ENCODE measurements at places on chromosomes 3 and 15.
A peak's percentile ranks its signal among the peaks of the same experiment; 100 is the strongest.

DNA sequence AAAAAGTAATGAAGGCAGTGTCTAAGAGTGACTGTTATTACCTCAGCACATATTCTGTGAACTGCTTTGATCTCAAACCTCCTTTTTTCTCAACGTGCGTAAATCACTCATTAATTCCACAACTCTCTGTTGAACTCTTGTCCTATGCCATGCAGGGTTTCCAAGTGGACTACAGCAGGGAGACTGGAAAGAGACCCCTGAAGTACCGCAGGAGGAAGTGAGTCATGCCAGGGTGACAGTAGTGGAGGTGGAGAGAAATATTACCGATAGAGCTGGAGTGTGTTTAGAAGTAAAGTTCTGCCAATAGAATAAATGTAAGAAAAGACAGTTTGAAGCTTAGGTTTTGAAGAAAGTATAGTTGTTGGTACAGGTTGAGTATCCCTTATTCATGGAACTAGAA lies 908.9 kb downstream of the ROBO1 start:
- no peak for DNase-seq

DNA sequence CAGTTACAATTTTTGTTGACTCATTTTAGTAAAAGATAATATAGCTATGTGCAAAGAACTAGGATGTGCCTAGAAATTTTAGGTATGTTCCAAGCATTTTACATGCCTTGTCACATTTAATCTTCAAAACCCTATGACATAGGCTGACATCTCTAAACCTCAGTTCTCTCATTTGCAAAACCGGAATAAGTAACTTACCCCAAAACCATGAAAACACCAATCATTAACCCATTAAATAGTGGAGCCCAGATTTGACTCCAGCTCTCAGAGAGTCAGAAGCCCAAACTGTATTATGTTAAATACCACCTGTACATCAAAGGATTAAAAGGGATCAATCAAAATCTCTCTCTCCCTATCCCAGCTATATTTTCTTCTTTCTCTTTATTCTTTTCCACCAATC lies 36.6 kb downstream of the GSK3B start:
- DNase-seq: no peak

DNA sequence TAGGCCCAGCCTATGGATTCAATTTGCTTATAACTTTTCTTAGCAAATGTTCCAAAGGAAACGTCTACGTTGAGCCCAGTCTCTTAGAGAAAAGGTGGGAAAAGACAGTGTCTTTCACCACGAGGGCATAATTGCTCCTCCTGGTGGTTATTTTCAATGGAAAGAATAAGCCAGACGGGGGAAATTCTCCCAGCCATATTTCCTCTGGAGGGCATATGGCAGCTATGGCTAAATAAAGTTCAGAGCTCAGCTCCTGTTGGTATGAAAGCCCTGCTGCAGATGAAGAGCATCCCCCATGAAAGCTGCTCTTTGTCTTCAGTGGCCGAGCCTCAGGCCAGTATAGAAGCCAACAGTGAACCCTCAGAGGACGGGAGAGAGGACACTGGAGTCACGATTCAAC lies 297.9 kb downstream of the RYR3 start:
- no peak for DNase-seq

DNA sequence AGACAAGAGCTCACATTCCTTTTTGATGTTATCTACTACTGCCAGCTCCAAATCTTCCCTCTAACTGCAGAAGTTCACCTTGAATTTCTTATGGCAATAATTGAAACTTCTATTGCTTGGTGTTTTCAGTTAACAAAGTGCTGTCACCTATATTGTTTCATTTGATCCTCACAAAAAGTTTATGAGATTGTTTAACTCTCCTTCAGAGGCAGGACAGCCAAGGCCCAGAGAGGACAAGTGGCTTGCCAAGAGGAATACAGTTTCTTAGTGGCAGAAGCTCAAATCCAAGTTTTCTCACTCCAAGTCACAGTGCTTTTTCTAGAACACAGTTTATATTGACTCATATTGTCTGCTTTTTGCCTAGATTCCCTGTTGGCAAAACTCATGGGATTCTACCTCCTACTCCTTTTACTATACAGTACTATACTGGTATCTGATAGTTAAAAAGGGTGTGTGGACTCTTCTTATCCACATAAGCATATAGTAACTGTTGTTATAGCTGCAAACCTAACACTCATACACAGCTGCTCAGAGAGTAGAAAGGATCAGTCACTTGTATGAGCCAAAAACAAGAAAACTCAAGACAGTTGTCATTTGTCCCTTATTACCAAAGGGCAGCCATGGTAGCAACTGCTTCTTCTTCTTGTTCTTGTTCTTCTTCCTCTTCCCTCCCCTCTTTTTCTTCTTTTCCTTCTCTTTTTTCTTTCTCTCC lies 15.9 kb downstream of the TM4SF4 start:
- no peak for DNase-seq

GRCh38 chr15:48774484-48774883 lies 36.4 kb downstream of the CEP152 start:
- DNase-seq: no peak

GRCh38 chr3:23953523-23953922 lies 8.4 kb downstream of the NR1D2 start:
- no peak for DNase-seq

- no peak for DNase-seq
Observed at GRCh38 chr15:61748529-61748928, 311.7 kb downstream of the VPS13C start.

- no peak for DNase-seq
Observed at GRCh38 chr3:40187945-40188344, 121.6 kb upstream of the EIF1B start.

- no peak for DNase-seq
Observed at GRCh38 chr3:77939726-77940125, 899.8 kb downstream of the ROBO2 start.

DNA sequence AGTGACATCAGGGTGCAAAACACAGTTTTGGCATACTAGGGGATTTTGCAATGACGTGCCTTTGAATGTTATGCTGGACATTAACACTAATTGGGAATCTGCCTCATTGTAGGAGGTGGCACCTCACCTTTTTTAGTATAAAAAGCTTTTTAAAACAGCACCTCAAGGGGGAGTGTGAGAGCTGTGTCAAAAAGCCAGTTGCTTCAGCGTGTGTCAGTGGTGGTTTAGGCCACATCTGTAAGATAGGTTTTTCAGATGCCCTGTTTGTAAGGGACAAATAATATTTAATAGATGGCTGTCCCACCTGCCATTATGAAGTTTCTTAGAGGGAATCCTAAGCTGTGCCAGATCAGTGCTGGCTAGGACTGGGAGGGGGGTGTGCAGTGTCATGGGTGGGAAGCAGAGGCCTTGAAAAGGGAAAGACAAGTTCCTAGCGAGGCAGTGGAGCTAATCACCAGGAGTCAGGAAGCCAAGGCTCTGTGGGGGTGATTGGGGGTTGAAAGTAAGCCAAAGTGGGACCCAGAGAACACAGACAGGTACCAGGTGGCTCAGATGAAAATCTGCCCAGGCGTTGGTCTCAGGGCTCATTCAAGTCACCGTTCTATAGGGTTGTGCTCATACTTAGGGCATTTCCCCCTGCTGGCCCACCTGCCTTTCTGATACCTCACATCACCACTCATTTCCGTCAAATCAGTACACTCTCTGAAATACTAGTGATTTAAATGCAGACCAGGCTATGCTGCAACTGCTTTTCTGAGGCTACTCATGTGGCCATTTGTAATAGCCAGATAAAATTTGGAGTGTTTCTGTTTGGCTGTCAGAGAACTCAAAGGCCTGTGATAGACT lies 120.5 kb downstream of the BBX start:
- DNase-seq: no peak

GRCh38 chr3:157257101-157257500 lies 97.2 kb upstream of the CCNL1 start:
- no peak for DNase-seq

DNA sequence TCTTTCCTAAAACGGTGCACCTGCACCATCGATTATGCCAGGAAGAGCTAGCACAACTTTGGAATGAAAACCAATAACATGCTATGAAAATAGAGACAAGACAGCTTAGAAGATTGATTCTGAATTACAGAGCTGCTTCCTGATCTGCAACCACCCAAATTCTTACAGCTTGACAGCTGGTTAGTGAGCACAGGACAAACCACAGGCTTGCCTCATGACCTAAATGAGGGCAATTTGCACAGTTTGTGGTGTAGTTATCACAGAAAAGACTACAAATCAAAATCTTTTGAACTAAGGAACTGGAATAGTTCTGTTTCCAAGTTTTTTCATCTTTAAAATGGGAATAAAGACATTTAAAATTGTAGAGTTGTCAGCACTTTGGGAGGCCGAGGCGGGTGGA lies 533.5 kb downstream of the NAALADL2 start:
- DNase-seq: no peak

- DNase-seq: peak; percentile 13
Observed at GRCh38 chr15:38242055-38242454, 10.6 kb upstream of the SPRED1 start.

GRCh38 chr3:115790759-115791158 lies 167.4 kb downstream of the GAP43 start:
- no peak for DNase-seq

DNA sequence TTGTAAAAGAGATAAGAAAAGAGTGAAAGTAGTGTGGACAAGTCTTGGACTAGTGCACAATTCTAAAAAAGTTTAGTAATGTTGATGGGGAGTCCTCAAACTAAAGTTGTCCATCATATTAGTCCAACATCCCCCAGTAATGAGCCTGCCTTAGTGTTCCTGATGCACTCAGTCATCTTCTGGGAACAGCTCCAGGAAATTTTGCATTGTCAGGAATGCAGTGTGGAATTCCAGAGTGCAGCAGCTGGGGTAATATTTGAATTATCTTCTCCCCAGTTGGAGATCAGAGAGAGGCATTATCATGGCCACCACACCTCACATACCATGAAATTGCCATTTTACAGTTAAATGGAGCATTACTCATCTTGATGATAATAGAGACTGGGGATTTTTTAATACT lies 528.8 kb upstream of the NAALADL2 start:
- no peak for DNase-seq

DNA sequence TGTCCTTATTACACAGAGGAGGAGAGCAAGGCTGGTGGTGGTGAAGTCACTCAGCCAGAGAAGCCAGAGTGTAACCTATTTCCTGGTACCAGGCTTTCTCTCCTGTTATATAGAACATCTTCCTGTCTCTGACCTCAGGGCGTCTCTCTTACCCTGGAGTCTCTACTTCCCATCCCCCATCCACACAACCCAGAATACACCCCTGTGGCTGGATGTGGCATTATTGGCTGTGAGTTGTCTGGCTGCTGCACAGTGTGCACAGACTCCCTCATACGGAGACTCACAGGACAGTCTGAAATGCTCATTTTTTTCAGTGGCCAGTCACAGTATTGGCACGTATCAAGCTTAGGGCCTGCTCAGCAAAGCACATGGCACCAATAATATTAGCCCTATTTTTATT lies 8.6 kb downstream of the PODXL2 start:
- DNase-seq: no peak

DNA sequence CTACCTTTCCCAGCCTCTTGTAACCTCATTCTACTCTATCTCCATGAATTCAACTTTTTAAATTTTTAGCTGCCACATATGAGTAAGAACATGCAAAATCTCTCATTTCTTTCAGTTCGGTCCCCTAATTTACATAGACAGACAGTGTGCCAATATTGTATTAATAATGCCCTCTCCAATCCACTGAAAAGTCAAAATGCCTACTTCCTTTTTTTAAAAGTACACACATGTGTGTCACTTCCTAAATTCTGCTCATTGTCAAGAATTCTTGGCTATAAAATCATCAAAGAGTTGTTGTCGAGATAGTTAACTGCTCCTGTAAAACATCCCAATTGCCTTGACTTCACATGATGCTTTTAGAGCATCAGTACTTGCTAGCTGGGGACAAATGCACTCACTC lies 84.2 kb upstream of the IL12A start:
- no peak for DNase-seq

DNA sequence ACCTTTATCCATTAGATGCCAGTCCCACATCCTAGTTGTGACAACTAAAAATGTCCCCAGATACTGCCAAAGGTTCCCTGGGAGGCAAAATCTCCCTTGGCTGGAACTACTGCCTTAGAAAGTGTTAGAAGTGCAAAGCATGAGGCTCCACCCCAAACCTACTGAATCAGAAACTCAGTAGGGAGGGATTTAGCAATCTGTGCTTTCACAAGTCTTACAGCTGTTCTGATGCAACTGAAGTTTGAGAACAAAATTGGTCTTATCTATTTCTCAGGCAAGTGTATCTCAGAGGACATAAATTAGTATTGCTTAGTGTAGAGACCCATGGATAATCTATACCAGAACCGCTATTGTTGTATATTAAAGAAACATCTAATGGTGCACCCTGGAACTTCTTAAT lies 70.2 kb downstream of the CLDN1 start:
- DNase-seq: no peak

- no peak for DNase-seq
Observed at GRCh38 chr15:94677202-94677790, 445.9 kb downstream of the MCTP2 start.

DNA sequence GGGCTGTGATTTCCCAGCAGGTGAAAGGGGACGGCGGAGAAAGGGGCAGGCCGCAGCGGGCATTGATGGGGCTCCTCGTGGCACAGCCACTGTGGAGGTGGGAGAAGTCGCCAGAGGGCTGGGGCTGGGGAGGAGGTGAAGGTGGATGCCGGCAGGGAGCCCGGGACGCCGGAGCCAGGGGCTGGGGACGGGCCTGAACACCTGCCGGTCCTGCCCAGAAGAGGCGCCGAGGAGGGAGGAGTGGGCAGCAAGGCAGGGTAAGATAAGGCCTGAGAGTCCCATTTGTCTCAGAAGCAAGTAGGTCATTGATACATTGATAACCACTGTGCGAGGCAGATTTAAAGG lies 571 bp upstream of the RARRES1 start:
- DNase-seq: no peak

GRCh38 chr15:27399241-27399640 lies 428.3 kb downstream of the GABRG3 start:
- DNase-seq: no peak

- no peak for DNase-seq
Observed at GRCh38 chr15:71011503-71012155, 103.6 kb upstream of the THSD4 start.
